ENCODE measurements at places on chromosomes 1 and 21.

DNA sequence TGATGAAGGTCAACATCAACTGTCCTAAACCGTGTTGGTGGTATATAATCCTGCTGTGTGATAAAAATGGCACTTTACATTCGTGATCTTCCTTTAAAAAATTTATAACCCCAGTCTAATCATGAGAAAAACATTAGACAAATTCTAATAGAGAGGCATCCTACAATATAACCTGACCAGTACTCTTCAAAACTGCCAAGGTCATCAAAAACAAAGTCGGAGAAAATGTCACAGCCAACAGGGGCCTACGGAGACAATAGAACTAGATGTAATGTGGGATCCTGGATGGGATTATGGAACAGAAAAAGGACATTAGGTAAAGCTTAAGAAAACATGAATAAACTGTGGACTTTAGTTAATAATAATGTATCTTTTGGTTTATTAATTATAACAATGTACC is 25.0 kb downstream of the CDKN2C start:
- DNase-seq, result no peak

DNA sequence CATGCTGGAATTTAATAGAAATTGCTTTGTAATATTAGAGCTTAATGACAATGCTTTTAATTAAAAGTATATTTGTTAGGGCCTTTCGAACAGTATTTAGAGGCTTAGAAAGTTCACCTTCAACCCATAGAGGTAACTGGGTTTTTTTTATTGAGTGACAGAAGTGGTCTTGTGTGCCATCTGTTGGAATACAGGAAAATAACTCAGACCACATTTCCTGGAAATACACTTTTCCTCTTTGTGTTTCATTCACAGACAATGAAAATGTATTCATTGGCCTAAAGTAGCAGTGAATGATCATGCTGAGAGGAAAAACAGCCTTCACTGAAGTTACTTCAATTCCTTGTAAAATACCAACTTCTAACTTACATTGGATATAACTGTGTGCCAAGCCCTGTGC is 83.6 kb upstream of the L1TD1 start:
- no peak for DNase-seq

DNA sequence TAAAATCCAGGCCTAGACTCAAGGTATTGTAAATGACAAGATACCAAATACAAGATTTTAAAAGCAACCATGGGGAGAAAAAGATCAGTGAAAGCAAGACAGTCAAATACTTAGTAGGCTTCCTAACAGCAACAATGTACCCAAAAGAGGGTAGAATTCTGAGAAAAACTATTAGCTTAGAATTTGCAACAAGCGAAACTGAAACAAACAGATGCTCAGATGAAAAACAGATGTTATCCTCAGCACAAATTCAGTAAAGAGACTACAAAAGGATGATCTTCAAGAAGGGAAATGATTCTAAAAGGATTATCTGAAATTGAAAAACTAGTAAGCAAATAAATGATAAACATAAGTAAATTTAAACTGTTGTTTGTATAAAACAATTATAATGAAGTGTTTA is 40.0 kb downstream of the PDC start:
- no peak for DNase-seq

- peak; percentile 99 for DNase-seq
These were observed at the start of gene ID3 for GRCh38 chr1:23559136-23559984. ID3 (minus strand) TSS chr1:23559501; CDS start chr1:23559426, 75 bp downstream.

All from Right ventricle myocardium superior (tissue), 1 donor.